Lung (tissue), 17 donors: ENCODE measurements at places on chromosomes 5 and 9. TPM values are rescaled to one million over a fixed set of nuclear protein-coding genes. Genes with fewer than 3 reads are reported as not detected.

Gene SVEP1
- 32.6 TPM for total RNA-seq

Gene MAMDC4
- total RNA-seq = 5.6 TPM

Gene IL9
- not detected for total RNA-seq

- no peaks in the 10 kb centered on the region for H3K27me3 ChIP-seq
- H3K27ac ChIP-seq = no peak overlapping the region
- DNase-seq = no peak
- H3K4me1 ChIP-seq = no peaks in the 10 kb centered on the region
- H3K4me3 ChIP-seq = no peak overlapping the region
- no peaks in the 10 kb centered on the region for H3K36me3 ChIP-seq
Observed at GRCh38 chr9:27679338-27679737, 106.1 kb upstream of the C9orf72 start.

GRCh38 chr9:87063246-87063645 is 115.9 kb upstream of the GAS1 start:
- no peak overlapping the region for H3K27ac ChIP-seq
- H3K27me3 ChIP-seq = no peaks in the 10 kb centered on the region
- no peaks in the 10 kb centered on the region for H3K36me3 ChIP-seq
- H3K4me1 ChIP-seq = no peaks in the 10 kb centered on the region

Gene TICAM2
- total RNA-seq = 5.8 TPM

Gene GPX3
- 586 TPM for total RNA-seq

Gene SKIC3
- total RNA-seq = 59.2 TPM

DNA sequence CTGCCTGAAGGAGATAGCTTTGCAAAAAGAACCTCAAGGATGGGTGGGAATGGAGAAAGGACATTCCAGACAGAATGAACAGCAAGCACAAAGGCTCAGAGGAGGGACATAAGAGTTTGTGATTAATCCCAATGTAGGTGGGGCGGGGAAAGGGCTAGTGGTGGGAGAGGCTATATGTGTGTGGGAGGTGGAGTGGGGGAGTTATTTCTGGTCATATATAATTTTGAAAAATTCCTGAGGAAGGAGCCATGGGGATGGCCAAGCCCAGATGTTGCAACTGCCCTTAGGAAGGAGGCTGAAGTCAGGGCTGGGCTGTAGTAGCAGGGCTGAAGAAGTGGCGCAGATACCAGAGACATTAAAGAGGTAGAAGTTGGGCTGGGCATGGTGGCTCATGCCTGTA is 13.4 kb upstream of the CCL27 start:
- H3K27me3 ChIP-seq = no peaks in the 10 kb centered on the region
- DNase-seq = no peak
- H3K4me3 ChIP-seq = no peak overlapping the region
- H3K4me1 ChIP-seq = no peaks in the 10 kb centered on the region

GRCh38 chr9:132789719-132790118 is 88.4 kb downstream of the AK8 start:
- H3K4me3 ChIP-seq = no peak overlapping the region
- peaks cover 5% of the 10 kb centered on the region for H3K4me1 ChIP-seq
- H3K27me3 ChIP-seq = no peaks in the 10 kb centered on the region
- H3K27ac ChIP-seq = no peak overlapping the region

Gene SLC6A18
- not detected for total RNA-seq

Gene FAM221B
- 0.14 TPM for total RNA-seq

DNA sequence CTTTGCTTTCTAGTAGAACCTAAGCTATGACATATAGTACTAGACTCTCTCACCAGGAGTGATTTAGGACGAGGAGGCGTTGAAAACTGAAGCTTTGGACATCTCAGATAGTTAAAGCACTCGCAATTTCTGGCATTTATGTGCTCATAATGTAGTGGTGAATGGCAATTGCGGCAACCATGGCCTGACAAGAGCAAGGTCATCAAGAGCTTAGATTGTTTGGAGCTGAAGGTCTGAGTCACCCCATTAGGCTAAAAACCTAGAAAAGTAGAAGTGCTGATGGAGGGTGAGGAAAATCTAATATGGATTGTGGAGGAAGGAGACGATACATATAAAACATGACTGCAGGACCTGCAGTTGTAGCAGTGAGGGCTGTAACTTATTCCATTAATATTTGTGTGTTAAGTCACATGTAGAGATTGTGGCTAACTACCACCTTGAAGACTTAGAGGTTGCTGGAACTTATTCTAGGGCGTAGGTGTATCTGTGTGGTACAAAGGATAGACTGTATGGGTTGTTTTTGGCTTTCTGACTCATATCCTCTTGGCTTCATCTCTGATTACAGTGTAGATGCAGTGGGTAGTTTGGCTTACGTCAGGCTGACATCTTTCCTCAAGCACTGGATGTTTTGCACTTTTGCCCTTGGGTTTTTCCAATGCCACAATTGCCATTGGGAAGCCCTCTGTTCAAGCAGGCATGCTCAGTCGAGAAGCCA is 138.9 kb upstream of the CDKN2B start:
- no peak overlapping the region for H3K27ac ChIP-seq
- H3K4me1 ChIP-seq = no peaks in the 10 kb centered on the region
- no peaks in the 10 kb centered on the region for H3K36me3 ChIP-seq
- no peak overlapping the region for H3K4me3 ChIP-seq
- H3K27me3 ChIP-seq = no peaks in the 10 kb centered on the region

- H3K27ac ChIP-seq = no peak overlapping the region
- no peak for DNase-seq
- H3K4me3 ChIP-seq = no peak overlapping the region
- no peaks in the 10 kb centered on the region for H3K4me1 ChIP-seq
- H3K27me3 ChIP-seq = no peaks in the 10 kb centered on the region
- peaks cover 13% of the 10 kb centered on the region for H3K36me3 ChIP-seq
Observed at GRCh38 chr9:35609001-35609819, 4.1 kb downstream of the TESK1 start.

Gene AQP7
- 0.74 TPM for total RNA-seq
